Esophagus squamous epithelium (tissue), 5 donors: ENCODE measurements at places on chromosomes 2 and 18.

- no peak for DNase-seq
Observed at GRCh38 chr2:107102176-107102575, 216.2 kb upstream of the ST6GAL2 start.

DNA sequence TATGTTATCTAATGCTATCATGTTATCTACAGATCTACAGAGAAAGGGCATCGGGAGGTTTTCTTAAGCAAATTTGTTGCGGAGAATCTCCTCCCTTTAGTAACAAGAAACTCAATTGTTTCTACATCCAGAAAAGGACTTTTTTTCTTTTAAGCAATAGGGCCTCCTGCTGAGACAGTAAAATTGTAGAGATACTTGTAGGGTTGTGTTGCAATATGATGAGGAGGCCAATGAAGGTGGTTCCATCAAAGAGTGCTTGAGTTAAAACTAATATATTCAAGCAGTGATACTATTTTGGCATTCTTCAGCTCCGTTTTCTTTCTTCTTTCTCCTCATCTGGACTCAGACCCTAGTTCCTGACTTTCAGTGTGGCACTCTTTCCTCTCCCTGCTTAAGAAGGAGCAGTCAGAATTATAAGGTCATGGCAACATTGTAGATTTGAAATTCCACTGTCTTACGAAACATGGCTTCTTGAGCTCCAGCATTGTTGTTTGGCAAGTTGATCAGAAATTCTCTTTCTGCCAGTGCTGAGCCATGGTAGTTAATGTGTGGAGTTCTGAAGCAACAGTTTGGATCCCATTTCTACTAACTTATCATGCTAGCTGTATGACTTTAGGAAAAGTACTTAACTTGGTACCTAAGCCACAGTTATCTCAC is 202.0 kb upstream of the SLC14A2 start:
- no peak for DNase-seq

DNA sequence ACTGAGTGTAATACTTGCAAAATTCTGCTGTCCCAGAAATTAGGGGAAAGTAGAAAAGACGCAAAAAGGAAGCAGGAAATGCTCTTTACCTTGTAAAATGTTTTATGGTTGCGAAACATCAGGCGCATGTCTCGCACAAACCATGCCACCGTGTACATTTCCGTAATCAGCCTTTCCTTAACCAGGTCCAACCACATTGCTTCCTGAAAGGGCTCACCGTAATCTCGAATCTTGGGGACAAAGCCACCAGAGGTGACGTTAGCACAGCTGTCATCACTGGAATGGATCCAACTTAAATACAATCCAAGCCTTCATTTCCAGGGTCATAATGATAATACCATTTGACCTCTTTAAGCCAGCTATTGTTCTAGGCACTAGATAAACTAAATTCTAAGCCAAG is 49.3 kb downstream of the SP110 start:
- DNase-seq = no peak

GRCh38 chr2:226782092-226782713 is 17.4 kb downstream of the IRS1 start:
- no peak for DNase-seq

GRCh38 chr2:118443596-118443995 is 355.3 kb downstream of the INSIG2 start:
- no peak for DNase-seq

- DNase-seq = no peak
Observed at GRCh38 chr18:50619861-50620275, 60.0 kb downstream of the MAPK4 start.

DNA sequence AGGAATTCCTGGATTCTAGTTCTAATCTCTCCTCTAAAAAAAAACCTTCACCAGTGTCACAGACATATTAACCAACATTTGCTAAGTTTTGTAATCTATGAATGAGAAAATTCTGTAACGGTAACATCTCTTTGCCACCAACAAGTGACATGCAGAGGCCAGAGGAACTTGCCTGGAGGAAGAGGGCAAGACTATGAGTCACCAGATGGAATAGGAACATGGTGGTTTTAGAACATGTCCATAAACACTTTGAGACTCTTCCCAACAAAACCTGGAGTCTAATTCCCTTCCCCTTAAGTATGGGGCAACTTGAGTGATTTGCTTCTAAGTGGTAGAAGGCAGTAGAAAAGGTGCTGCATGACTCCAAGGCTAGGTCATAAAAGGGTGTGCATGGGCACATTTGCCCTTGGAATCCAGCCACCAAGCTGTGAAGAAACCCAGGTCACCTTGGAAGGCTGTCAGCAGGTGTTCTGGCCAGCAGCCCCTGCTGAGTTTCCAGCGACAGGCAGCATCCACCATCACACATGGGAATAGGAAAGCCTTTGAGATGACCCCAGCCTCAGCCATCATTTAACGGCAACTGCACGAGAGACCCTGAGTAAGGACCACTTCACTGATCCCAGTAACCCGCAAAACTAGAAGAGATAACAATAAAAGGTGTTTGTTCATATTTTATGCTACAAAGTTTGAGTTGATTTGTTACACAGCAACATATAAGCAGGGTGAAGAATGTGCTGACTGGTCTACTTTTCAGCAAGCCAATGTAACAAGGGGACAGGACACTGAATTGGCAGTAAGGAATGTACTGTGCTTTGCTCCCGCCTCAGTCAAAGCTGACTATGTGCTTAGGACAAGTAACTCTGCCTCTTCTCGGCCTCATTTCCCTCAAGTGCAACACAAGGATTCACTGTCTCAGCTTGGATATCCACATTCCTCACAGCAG is 90.6 kb downstream of the SKA1 start:
- no peak for DNase-seq

DNA sequence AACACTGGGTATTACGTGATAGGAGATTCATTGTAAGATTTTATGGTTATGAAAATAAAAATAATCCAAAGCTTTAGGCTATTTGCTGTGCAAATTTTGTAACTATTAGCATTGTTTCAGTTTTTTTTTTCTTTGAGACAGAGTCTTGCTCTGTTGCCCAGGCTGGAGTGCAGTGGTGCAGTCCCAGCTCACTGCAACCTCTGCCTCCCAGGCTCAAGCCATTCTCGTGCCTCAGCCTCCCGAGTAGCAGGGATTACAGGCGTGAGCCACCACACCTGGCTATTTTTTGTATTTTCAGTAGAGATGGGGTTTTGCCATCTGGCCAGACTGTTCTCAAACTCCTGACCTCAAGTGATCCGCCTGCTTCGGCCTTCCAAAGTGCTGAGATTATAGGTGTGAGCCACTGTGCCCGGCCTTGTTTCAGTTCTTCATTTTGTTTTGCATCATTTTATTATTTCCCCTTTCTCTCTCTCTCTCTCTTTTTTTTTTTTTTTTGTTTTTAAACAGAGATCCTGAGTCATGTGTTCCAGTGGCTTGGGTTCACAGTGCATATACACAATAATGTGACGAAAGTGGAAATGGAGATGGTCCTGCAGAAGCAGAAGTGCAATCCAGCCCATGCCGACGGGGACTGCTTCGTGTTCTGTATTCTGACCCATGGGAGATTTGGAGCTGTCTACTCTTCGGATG is 25.8 kb downstream of the CASP10 start:
- peak; percentile 13 for DNase-seq

DNA sequence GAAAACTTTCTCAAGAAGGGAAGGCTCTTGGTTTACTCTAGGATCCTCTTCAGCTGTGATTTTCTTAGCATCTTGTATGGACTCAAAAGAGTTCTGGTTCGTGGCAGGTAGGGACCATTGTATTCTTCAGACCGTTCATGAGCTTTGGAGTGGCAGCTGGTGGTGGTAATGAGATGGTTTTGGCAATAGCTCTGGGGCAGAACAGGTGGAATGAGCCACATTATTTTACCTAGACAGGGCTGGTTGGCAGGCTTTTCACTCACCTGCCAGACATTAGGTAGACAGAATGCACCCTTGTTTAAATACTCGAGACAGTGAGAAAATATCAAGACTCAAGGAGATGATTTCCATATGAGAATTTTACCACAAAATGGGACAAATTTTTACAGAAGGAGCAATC is 26.2 kb upstream of the MGAT5 start:
- DNase-seq = no peak

GRCh38 chr2:54574107-54574859 is 118.2 kb downstream of the SPTBN1 start:
- DNase-seq = no peak

DNA sequence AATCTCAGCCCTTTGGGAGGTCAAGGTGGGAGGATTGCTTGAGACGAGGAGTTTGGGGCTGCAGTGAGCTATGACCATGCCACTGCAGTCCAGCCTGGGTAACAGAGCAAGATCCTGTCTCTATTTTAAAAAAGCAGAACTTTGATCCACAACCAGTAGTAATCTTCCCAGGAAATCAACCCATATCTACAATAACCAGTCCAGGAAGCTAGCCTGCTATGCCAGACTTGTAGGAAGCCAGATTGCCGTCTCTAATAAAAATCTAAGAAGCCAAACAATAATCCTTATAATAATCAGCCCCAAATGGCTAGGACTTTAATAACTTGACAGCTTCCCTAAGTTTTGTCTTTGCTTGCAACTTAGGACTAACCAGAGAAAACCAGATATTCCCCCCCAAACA is 9.0 kb upstream of the ALMS1 start:
- DNase-seq = no peak

DNA sequence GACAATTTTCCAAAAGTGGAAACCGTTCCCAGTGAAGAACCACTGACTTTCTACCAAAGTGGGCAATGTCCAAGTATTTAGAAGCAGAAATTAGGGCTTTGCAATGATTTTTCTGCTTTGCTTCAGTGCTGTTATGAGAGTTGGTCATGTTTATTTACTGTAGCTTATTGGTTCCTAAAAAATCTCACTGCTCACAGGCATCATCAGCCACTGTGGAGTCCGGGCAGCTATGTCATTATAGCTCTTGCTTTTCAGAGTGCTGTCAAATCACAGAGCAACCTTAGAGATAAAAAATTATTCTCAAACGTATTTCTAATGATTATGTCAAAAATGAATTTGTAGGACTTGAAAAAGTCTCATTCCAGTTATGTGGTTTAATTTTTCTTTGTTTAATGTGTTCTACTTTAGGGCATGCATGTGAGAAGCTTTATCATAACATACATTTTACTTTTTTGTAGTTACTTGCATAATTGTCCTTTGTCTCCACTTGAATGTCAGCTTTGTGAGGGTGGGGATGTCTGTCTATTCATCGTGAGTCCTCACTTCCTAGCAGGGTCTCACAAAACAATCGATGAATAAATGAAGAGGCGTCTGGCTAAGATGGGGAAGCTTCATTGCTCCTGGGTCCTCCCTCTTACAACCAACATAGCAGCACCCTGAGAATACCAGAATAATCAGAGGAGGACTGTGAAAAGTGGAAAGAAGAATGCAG is 117.6 kb downstream of the TPGS2 start:
- DNase-seq = no peak

DNA sequence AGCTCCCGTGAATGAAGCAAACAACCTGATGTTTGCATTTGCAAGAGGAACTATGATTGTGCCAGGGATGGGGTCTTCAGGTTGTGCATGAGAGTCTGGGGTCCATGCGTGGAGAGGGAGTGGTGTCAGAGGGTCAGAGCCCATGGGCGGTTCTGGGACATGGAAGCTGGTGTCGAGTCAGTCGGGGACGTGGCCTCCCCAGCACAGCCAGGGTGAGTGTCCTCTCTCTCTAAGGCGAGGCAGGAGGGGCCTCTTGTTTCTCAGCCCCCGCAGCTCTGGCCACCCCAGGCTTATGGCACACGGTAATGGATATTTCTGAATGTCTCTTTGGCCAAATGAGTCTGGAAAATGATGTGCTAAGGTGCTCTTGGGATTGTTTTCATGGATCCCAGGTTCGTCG is 118.6 kb downstream of the RTP5 start:
- DNase-seq = no peak

DNA sequence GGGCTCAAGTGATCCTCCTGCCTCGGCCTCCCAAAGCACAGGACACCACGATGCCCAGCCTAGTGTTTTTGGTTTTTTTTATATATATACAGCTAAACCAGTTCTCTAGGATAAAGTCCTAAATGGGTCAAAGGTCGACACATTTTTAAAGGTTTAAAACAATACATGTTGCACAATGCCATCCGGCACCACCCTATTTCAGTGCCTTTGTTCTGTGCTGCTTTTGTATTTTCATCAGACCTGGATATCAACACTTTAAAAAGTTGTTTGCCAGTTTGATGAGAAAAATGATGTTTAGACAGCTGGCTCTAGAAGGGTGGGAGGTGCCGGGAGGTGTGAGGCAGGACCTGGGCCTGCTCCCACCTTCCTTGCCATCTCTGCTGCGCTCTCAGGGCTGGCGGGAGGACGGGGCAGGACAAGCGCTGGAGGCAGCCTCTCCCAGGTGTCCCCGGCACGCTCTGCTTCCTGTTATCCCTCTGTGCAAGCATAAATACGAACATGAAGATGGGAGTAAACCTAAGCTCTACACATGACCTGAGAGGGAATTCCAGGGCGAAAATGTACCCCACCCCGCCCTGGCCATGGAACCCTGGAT is 103.7 kb downstream of the HS6ST1 start:
- no peak for DNase-seq

DNA sequence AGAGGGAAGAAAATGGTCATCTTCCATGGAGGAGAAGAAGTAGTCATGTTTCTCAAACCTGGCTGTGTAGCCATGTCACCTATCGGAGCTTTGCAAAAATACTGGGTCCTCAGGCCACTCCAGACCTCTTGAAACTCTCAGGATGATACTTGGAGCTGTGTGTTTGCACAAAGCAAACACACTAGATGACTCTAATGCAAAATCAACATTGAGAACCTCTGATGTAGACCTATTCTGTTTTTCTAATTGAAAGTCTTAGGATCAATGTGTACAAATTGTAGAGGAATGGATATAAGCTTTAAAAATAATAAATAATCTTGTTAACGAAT is 444.3 kb downstream of the RND3 start:
- DNase-seq = no peak

GRCh38 chr2:159307942-159308341 is 21.4 kb upstream of the WDSUB1 start:
- DNase-seq = no peak

- no peak for DNase-seq
Observed at GRCh38 chr2:17786727-17787126, 29.5 kb upstream of the MSGN1 start.

- DNase-seq = no peak
Observed at GRCh38 chr2:123015186-123015585, 1009.9 kb upstream of the CNTNAP5 start.

GRCh38 chr2:239138610-239139009 is 262.2 kb downstream of the HDAC4 start:
- DNase-seq = no peak

GRCh38 chr2:201660293-201660895 is 17.1 kb upstream of the TMEM237 start:
- DNase-seq = no peak
